Osteoblast (primary cell): ENCODE measurements at places on chromosomes 3 and 15. TPM values are rescaled to one million over a fixed set of nuclear protein-coding genes. Genes with fewer than 3 reads are reported as not detected.

Gene ZNF385D
- 2.5 and 2.9 TPM in 2 replicates for total RNA-seq

Gene FAM3D
- total RNA-seq = not detected in 2 replicates

Gene TNK2
- 10.6 and 11.6 TPM in 2 replicates for total RNA-seq

Gene SEMA5B
- total RNA-seq = not detected in 2 replicates

Gene EDEM1
- total RNA-seq = 38.7 and 46.3 TPM in 2 replicates

Gene CNTN4
- under 0.01 TPM in 1 of 2 replicates, not detected in the other for total RNA-seq

Gene RHOA
- total RNA-seq = 860 and 899 TPM in 2 replicates

Gene PRR20G
- not detected in 2 replicates for total RNA-seq

Gene LHFPL4
- total RNA-seq = under 0.01 TPM in 1 of 2 replicates, not detected in the other

Gene SUSD5
- total RNA-seq = 10.9 and 11.2 TPM in 2 replicates

Gene TIMP4
- 2.4 and 3.3 TPM in 2 replicates for total RNA-seq

Gene NANOGP8
- under 0.01 and 1.2 TPM in 2 replicates for total RNA-seq

GRCh38 chr3:49198611-49199230 is 27.3 kb downstream of the KLHDC8B start:
- H3K4me3 ChIP-seq = peak overlapping the region; percentile 86
- H3K36me3 ChIP-seq = no peaks in the 10 kb centered on the region
- H3K27ac ChIP-seq = peak overlapping the region; percentile 90
- no peaks in the 10 kb centered on the region for H3K4me1 ChIP-seq

DNA sequence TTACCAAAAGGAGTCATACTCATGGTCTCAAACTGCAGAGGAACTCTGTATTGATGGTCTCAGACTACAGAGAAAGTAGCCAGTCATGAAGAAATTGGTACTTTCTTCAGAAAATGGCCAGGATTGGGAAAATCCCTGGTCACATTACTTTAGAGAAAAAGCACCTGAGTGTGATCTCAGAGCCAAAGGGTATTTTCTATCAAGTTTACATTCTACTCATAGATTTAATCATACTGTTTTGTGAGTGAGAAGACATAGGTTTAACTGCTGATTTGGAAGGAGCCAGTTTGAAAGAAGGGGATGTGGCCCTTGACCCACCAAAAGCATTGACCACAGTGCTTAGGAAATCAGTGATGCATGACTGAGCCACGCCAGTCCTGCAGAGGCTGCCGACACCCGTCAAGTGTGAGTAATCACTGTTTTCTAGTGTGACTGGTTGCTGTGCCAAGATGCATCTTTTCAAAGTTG is 203.6 kb downstream of the AKAP13 start:
- no peaks in the 10 kb centered on the region for H3K27me3 ChIP-seq
- no peak overlapping the region for H3K4me3 ChIP-seq
- peak overlapping the region; percentile 18 for H3K27ac ChIP-seq
- H3K4me1 ChIP-seq = peaks cover 33% of the 10 kb centered on the region

DNA sequence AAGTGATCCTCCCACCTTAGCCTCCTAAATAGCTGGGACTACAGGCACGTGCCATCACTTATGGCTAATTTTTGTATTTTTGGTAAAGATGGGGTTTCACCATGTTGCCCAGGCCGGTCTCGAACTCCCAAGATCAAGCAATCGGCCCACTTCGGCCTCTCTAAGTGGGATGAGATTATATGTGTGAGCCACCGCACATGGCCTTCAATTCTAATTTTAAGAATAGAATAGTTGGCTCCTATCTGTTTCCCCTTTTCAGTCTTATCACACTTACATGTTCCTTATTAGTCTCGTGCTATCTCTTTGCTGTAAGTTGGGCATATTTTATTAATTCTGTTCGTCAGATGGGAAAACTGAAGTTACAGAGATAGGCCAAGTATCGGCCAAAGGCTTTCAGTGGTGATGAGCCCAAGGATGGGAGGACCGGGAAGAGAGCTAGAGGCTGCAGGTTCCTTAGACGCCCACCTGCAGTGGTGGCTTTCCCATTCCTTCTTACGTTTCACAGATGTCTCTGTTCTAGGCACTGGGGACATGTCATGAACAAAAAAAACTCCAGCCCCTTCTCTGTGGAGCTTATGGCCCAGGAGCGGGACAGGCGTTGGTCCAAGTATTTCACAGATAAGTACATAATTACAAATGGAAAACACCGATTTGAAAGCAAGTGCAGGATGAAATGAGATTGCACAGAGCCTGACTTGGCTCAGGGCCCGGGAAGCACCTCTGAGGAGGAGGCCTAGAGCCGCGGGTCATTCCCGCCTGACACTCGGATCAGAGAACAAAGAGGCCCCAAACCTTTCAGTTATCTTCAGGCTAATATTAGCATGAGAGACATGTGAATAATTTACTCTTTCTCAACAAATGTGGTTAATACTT is 91.1 kb upstream of the KLF13 start:
- no peaks in the 10 kb centered on the region for H3K36me3 ChIP-seq
- H3K27ac ChIP-seq = peak overlapping the region; percentile 86
- H3K4me1 ChIP-seq = peaks cover 19% of the 10 kb centered on the region
- H3K4me3 ChIP-seq = no peak overlapping the region
- H3K27me3 ChIP-seq = peaks cover 7% of the 10 kb centered on the region

- peaks cover 59% of the 10 kb centered on the region for H3K4me1 ChIP-seq
- no peaks in the 10 kb centered on the region for H3K27me3 ChIP-seq
- H3K27ac ChIP-seq = peak overlapping the region; percentile 96
- peaks cover 65% of the 10 kb centered on the region for H3K36me3 ChIP-seq
- H3K4me3 ChIP-seq = no peak overlapping the region
Observed at GRCh38 chr3:70984776-70985482, 598.6 kb downstream of the FOXP1 start.

- no peak for DNase-seq
- no peaks in the 10 kb centered on the region for H3K27me3 ChIP-seq
- H3K27ac ChIP-seq = no peak overlapping the region
- no peaks in the 10 kb centered on the region for H3K4me1 ChIP-seq
Observed at GRCh38 chr3:154236331-154236730, 88.0 kb downstream of the DHX36 start.

DNA sequence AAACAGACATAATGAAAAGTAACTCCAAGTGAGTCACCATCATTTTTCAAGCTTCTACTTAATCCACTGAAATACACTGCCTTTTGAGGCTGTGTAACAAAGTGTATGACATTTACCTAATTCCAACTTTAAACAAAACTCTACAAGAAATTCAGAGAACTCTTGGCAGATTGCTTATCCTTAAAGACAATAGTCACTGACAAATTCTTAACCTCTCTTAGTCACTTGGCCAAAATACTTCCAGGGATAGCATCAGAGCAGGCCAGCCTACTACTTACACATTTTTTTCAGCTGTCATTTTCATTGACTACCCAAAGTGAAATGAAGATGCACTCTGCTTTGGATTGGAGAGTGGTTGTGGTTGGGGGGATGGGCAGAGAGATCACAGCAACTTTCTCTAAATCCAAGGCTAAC is 3.6 kb downstream of the WWTR1 start:
- H3K27me3 ChIP-seq = no peaks in the 10 kb centered on the region
- DNase-seq = peak; percentile 87
- peak overlapping the region; percentile 48 for H3K4me3 ChIP-seq
- H3K4me1 ChIP-seq = peaks cover 38% of the 10 kb centered on the region
- peaks cover 40% of the 10 kb centered on the region for H3K36me3 ChIP-seq
- H3K27ac ChIP-seq = peak overlapping the region; percentile 31

- no peaks in the 10 kb centered on the region for H3K4me1 ChIP-seq
- DNase-seq = no peak
Observed at GRCh38 chr15:57950381-57950946, 115.0 kb downstream of the ALDH1A2 start.

DNA sequence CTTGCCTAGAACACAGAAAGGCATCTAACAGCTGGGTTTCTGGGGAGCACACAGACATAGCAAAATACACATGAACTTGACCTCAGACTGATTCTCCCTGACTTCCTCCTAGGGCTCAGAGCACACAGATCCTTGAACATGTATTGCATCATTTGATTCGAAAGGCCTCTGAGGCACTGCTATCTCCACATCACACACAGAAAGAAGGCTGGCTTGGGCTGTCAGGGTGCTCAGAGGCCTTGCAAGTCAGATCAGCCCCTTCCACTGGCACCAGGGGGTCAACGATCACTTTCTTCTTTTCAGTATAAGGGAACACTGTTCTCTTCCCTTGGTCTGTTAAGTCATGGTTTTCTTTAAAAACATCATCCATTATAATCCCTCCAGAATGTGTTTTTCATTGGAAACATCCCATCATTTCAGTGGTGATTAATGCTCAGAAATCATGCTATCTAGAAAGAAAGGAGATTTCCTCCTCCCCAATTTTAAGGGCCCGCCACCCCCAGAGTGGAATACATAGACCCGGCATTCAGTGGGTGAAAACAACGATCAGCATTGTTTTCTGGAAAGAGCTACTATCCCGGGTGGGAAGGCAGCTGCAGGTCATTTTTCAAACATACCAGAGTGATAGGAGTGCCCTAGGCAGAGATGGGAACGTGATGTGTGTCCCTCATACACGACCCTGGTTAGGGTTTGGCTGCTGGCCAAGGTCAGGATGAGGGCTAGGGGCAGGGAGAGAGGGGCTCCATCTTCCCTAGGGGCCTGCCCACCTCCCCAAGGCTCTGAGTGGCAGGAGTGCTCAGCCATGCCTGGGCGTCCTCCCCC is 253.3 kb upstream of the LYSMD4 start:
- H3K27me3 ChIP-seq = no peaks in the 10 kb centered on the region
- peak; percentile 25 for DNase-seq
- no peak overlapping the region for H3K27ac ChIP-seq
- no peaks in the 10 kb centered on the region for H3K4me1 ChIP-seq
- H3K36me3 ChIP-seq = no peaks in the 10 kb centered on the region

- H3K36me3 ChIP-seq = peaks cover 6% of the 10 kb centered on the region
- H3K4me1 ChIP-seq = no peaks in the 10 kb centered on the region
Observed at GRCh38 chr3:146024260-146024659, 136.7 kb downstream of the PLOD2 start.

DNA sequence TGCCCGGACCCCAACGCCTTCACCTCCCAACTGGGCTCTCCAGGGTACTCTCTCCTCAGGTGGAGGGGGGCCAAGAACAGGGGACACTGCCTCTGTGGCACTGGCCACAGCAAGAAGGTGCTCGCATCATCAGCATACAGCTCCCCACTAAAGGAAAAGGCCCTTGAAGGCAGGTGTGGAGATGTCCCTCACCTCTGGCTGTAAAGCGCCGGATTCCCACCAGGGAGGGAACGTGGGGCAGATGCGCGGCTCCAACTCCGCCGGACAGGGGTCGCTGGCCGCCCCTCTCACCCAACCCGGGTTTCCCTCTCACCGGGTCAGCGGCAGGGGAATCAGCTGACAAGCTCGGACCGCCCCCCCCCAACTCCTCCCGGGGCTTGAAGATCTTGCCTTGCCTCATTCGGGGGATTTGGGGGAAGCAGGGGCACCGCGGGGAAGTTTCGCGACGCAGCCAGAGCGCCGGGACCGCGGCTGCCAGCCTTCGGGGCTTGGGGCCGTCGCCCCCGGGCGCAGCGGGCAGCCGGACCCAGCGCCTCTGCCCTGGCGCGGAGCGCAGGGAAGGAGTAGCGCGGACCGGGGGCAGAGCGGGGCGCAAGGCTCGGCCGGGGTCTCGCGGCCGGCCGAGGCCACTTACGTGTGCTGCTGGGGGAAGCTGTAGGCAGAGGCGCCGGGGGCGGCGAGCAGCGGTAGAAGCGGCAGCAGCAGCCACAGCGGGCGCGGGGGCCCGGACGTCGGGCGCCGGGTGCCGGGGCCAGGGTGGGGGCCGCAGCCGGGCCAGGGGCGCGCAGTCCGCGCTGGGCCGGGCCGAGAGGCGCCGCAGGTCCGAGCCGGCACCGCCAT is 630 bp downstream of the CACNA2D2 start:
- no peaks in the 10 kb centered on the region for H3K36me3 ChIP-seq
- H3K27me3 ChIP-seq = peaks cover 35% of the 10 kb centered on the region
- peak; percentile 87 for DNase-seq
- H3K4me3 ChIP-seq = no peak overlapping the region
- H3K27ac ChIP-seq = no peak overlapping the region
- no peaks in the 10 kb centered on the region for H3K4me1 ChIP-seq

DNA sequence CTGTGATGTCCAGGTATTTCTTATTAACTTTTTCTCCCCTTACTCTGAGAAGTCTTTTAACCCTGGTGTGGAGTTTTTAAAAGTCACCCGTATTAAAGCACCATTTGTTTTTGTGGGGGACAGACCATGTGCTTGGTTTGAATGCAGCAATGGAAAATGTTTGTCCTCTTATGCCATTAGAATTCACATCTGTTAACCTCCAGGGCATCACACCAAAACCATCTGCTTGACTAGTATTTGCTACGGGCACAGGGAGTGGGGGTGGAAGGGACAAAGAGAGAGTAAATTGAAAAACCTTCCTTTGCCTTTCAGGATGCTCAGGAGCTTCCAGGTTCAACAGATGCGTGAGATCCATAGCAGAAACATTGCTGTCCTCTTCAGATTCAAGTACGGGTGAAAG is 61.4 kb upstream of the GOLGA8B start:
- H3K36me3 ChIP-seq = no peaks in the 10 kb centered on the region
- H3K27me3 ChIP-seq = no peaks in the 10 kb centered on the region
- no peak overlapping the region for H3K4me3 ChIP-seq
- peaks cover 3% of the 10 kb centered on the region for H3K4me1 ChIP-seq
- H3K27ac ChIP-seq = no peak overlapping the region
- DNase-seq = no peak

GRCh38 chr15:101063212-101063611 is 144.1 kb downstream of the LRRK1 start:
- peak; percentile 3 for DNase-seq
- H3K27me3 ChIP-seq = no peaks in the 10 kb centered on the region
- peaks cover 43% of the 10 kb centered on the region for H3K36me3 ChIP-seq
- H3K4me1 ChIP-seq = peaks cover 9% of the 10 kb centered on the region

GRCh38 chr15:68987676-68988075 is 26.8 kb upstream of the NOX5 start:
- DNase-seq = no peak
- no peaks in the 10 kb centered on the region for H3K4me1 ChIP-seq
- peaks cover 3% of the 10 kb centered on the region for H3K27me3 ChIP-seq
- H3K4me3 ChIP-seq = no peak overlapping the region
- no peaks in the 10 kb centered on the region for H3K36me3 ChIP-seq

DNA sequence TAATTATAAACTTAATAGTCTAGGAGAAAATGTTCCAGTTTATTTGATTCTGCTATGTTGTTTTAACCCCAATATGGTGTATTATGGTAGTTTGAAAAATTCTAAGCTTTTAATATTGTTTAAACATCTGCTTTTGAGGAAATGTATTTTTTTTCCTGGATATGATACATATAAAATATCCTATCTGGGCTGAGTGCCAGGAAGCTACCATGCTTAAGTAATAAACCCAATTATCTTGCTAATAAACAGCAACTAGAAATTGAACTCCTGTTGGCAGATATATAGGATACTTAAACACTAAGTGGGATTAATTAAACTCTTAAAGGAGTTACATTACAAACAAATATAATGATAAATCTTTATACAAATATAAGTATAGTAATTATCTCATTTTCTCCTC is 293.7 kb upstream of the GRM7 start:
- H3K27ac ChIP-seq = no peak overlapping the region
- H3K27me3 ChIP-seq = no peaks in the 10 kb centered on the region
- DNase-seq = no peak
- no peak overlapping the region for H3K4me3 ChIP-seq
- no peaks in the 10 kb centered on the region for H3K4me1 ChIP-seq
- no peaks in the 10 kb centered on the region for H3K36me3 ChIP-seq

DNA sequence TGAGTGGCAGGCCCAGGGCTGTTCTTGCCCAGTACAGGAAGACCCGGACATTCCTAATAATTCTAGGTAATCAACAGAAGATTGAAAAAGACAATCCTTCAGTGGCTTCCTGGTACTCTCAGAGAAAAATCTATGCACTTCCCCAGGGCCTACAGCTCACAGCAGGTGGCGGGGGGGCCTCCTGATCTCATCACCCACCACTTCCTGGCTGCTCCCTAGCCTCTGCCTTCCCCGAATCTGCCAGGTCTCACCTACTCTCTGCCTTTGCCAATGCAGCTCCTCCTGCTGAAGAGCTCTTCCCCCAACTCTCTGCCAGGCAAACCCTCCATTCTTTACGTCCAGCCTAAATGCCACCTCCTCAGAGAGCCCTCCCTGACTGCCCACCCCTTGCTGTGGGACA is 37.5 kb downstream of the EHD4 start:
- H3K36me3 ChIP-seq = peaks cover under 1% of the 10 kb centered on the region
- no peaks in the 10 kb centered on the region for H3K27me3 ChIP-seq
- no peak overlapping the region for H3K4me3 ChIP-seq
- no peak for DNase-seq
- H3K4me1 ChIP-seq = peaks cover 36% of the 10 kb centered on the region
